ENCODE measurements at places on chromosomes 1 and 21.

DNA sequence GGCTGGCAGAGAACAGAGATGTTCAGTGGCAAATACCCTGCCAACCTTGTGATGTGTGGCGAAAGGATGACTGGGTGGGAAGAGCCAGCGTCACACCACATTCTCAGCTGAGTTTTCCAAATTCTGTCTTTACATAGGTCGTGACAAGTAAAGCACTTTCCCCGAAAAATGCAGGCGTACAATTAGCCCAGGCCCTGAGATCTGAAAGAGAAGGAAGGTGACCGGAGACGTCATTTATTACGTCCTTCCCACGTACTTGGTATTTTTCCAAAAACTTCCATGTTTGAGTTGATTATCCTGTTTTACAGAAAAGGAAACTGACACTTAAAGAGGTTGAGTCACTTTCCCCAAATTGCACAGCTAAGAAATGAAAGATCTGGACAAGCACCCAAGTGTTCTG lies 413.3 kb downstream of the PRDM2 start:
- DNase-seq, result no peak

DNA sequence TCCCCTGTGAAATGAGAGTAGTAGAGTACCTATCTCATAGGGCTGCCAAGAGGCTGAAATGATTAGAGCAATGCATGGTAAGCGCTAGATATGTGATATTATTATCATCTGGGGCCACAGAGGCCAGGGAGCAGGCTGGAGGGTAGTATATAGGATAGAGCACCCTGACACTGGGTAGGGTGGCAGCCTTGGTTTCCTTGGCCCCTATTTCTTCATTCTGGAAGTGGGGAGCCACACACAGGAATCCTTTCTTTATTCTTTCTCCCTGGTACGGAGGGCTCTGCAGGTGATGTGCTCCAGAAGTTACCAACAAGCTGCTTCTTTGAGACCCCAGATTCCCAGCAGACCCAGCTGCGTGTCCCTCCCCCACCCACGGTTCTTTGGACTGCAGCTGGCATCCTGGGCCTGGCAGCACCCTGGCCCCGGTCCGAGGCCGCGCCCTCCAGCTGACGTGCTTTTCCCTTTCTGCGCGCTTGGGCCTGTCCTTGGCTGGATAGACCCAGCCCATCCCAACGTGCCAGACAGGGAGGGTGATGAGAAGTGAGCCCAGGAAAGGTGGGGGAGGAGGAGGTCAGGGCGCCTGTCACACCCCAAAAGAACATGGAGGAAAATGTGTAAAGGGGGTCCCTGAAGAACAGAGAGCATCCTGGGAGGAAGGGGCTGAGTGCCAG lies 18.2 kb downstream of the INAVA start:
- no peak for DNase-seq

DNA sequence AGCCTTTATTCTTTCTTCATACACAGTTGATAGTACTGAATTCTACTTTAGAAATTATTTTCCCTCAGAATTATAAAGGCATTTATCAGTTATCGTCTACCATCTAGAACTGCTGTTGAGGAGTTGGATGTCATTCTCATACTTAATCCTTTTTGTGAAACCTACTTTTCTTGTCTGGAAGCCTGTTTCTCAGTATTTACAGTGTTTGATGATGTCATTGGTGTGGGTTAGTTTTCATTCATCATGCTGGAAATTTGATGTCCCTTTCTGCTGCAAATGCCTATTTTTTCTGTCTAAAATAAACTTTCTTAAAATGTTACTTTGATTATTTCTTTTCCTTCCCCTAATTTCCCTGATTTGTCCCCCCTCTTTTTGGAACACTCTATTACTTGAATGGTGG lies 22.8 kb upstream of the ZNF281 start:
- no peak for DNase-seq

- no peak for DNase-seq
Observed at GRCh38 chr1:24151175-24151533, 8.2 kb upstream of the IL22RA1 start.

- no peak for DNase-seq
Observed at GRCh38 chr1:25563330-25564215, 20.2 kb downstream of the LDLRAP1 start.

DNA sequence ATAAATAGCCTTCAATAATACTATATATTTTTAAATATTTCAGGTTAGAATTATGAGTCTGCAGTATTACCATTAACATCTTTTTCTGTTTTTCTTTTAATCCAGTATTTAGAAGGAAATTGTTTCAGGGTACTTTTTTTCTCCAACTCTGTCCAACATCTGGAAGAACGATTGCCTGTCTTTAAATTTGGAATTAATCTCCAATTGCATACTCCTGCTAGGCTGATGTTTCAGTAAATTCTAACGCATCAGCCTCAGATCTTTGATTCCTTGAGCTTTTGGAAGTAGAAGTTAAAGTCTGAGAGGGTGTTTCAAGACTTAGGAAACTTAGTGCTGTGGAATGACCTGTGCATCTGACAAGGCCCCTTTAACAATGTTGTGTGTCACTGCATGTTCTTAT lies 20.3 kb downstream of the NFIA start:
- DNase-seq, result no peak

GRCh38 chr1:205440121-205440475 lies 15.7 kb downstream of the BLACAT1 start:
- no peak for DNase-seq

- no peak for DNase-seq
Observed at GRCh38 chr1:15963363-15963967, 12.4 kb downstream of the ZBTB17 start.

DNA sequence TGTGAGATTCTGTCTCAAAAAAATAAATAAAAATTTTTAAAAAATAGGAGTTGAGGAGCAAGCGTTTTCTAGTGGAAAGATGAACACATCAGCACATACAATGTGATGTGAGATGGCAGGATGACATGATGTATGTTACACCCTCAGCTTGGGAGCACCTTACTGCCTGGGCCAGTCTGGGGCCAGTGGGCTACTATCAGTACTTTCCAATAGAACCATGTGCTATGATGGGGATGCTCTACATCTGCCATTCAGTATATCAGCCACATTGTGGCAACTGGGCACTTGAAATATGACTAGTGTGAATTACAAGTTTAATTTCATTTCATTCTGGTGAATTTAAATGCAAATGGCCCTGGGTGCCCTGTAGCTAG lies 156.0 kb downstream of the PGBD5 start:
- no peak for DNase-seq

GRCh38 chr1:61519631-61520030 lies 205.3 kb downstream of the TM2D1 start:
- no peak for DNase-seq

DNA sequence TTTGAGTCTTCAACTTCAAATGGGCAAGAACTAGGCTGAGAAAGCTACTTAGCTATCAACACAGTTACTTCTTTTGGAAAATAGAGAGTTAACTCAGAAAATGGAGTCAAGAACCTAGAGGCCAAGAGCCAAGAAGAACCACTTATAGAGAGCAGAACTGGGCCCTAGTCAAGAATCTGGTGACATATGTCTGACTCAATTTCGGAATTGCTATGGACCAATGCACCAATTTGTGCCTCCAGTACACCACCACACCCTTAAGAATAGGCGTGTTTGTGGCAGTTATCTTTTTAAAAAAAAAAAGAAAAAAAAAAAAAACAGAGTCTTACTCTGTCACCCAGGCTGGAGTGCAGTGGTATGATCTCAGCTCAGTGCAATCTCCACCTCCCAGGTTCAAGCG lies 7.8 kb downstream of the S100A2 start:
- DNase-seq, result no peak

DNA sequence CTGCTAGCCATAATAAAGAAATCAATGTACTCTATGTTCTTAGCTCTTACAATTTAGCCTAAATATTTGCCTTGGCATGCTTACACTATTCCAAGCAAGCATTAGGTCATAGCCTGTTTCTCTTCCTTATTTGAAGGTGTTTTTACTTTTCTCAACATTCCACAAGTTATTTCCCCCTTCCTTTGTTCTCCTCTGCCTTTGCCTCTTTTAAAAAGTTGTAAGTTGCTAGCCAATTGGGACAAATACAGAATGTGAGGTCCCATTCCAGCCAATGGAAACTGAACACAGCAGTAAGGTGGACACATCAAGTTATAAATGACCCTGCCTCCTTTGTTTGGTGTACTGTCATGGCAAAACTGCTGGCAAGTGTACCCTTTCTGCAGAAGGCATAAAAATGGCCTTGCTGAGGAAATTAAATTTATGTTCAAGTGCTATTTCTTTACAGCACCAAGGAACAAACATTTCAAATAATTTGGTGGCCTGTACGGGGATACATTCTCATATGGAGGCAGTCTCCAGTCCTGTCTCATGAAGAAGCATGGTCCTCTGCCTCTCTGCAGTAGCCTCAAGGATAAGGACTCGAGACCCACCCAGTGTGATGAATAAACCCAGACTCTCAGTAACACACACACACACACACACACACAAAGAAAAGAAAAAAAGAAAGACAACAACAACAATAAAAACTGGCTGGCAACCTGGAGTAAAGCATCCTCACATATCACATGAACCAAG lies 28.8 kb upstream of the FMO1 start:
- no peak for DNase-seq

- no peak for DNase-seq
Observed at GRCh38 chr21:29640080-29640508, 299.7 kb downstream of the GRIK1 start.

- no peak for DNase-seq
Observed at GRCh38 chr1:225410036-225410435, 17.8 kb downstream of the LBR start.

DNA sequence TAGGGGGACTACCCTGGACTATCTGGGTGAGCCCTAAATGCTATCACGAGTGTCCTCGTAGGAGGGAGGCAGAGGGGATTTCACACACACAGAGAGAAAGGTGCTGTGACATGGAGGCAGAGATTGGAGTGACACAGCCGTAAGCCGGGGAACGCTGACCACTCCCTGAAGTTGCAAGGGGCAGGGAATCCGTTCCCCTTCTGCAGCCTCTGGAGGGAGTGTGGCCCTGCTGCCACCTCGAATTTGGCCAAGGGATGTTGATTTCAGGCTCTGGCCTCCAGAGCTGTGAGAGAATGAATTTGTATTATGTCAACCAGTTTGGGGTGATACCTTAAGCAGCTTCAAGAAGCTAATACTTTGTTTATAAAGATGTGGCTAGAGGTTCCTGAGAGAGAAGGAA lies 137.7 kb downstream of the ACTL8 start:
- DNase-seq, result no peak

DNA sequence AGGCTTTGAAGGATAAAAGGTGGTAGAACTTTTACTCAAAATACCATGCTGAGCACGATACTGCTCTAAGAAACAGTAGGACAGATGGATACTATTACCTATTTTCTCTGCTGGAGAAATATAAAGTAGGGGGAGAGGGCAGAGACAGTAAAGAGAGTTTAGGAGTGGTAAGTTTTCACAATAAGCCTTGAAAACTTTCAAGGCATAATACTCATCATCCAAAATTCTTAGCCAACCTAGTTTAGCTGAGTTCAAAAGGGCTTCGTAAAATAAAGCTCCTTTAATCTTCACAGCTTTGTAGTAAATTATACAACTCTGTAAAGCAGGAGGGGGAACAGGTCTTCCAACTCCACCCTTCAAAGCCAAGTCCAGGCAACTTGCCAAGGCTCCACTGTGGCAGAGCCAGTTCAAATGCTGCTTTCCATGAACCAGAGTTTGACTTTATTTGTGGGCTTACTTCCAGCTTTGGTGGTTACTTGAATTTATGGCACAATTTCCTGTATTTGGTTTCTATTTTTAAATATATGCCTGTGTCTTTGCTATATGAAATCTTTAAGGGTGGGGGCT lies 15.5 kb downstream of the TEX38 start:
- DNase-seq, result no peak

- DNase-seq, result no peak
Observed at GRCh38 chr1:219088778-219089557, 84.7 kb upstream of the LYPLAL1 start.

DNA sequence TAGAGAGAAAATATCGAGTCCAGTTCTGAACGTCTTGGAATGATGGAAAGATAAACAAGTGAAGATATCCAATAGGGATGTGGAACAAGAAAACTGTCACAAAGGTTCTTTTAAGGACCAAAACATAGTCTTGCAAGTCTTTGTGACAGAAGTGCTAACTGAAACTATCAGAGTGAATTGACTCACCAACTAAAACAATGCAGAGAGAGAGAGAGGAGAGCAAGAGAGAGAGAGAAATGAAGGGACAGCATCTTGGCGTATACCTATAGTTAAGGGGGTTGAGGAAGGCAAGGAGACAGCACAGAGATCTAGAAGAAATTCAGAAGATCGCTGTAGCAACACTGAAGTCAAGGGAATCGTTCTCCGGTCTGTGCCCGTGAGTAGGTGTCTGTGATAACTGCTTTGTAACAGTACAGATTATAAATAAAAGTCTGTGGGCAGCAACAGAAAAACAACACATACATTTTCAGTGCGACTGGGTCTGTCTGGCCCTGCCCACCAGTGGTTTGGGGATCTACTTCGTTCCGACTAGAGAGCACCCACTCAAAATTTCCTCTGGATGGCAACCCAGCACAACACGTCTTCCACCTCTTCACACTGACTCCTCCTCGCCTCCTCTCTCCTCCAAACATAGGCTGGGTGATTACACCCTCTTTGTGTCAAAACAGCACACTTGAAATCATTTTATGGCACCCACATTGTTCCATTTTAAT lies 4.8 kb upstream of the COA6 start:
- no peak for DNase-seq

- DNase-seq, result no peak
Observed at GRCh38 chr21:34545079-34545884, 33.3 kb upstream of the KCNE1 start.

- no peak for DNase-seq
Observed at GRCh38 chr1:212234431-212235395, 50.5 kb upstream of the PPP2R5A start.

DNA sequence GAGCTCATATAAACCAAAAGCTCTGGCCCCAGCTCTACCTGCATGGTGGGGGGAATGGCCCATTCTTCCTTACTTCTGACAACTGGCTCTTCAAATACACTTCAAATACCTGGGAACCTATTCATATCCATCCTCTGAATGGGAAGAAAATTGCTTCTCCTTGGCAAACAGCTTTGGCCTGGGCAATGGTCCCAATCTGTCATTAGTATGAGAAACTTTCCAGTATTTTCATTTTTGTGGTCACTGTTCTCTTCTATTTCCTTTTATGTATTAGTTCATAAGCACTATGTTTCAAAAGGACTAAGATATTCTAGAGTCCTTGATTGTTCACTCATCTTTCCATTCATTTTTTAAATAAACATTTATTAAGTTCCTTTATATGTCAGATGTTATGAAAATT lies 5.2 kb upstream of the HSD3B2 start:
- DNase-seq, result no peak

- DNase-seq, result no peak
Observed at GRCh38 chr1:167756730-167757405, 35.1 kb downstream of the MPZL1 start.

DNA sequence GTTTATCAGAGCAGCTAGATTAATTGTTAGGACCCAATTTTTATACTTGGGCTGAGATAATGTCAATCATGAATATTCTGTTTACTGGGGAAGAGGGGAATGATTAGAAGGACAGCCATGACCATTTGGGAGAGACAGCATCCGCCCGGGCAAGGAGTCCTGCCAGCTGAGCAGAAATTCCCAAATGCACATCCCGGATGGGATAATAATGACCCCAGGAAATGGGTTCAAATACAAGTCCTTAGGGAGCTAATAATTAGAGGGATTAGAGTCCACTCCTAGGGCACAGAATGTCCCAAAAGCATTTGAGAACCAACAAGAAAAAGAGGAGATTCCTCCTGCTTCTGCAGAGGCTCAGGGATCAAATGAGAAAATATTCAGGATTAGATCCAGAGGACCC lies 115.9 kb downstream of the LRRC53 start:
- no peak for DNase-seq

Measured in GOT3 (cell line).